Breast epithelium (tissue), 4 donors: ENCODE measurements at places on chromosomes 1 and 21.

DNA sequence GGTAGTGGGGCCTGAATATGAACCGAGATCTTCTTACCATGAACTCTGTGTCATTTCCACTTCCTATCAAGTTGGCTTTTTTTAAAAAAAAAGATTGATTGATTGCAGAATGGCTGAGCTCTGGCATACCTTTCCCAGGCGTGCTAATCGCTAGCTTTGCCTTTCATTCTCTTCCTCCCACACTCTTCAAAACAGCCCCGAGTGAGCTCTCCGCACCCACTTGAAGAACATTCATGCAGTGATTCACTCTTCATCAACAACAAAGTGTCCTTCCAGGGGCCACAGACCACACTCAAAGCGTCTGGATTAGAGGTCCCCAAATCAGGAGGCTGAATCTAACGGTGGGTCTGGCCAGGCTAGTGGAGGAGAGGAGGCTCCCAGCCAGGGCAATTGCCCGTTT, 96.3 kb upstream of the GALNT2 start:
- H3K4me3 ChIP-seq: no peak overlapping the region
- no peaks in the 10 kb centered on the region for H3K27me3 ChIP-seq
- H3K36me3 ChIP-seq: no peaks in the 10 kb centered on the region
- H3K4me1 ChIP-seq: no peaks in the 10 kb centered on the region

DNA sequence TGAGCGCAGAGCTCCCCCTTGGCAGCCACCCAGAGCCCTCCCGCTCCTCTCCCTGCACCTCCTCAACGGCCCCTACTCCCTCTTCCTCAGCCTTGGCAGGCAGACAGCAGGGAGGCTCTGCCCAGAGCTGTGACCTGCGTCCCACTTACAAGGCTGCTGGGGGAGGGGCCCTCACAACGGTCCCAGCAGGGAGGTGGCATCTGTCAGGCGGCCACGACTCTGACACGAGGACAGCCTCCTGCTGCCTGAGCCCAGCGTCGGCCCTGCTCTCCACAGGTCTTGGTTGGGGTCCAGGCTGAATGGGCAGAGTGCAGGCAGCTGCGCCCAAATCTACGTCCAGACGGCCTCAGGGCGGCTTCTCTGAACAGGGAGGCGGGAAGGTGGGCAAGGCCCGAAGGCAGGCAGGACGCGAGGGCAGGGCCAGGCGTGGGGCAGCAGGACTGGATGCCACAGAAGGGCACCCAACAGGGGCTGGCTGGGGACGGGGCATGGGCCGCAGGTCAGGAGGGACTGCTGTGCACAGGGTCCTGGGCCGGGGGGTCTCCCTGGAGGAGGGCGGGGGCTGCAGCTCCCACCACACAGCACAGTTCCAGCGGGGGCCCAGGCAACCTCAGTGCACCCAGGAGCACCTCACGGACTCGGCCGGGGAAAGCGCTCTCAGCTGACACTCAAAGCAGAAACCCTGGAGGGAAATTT, 7.5 kb downstream of the SLC19A1 start:
- H3K27ac ChIP-seq: no peak overlapping the region
- DNase-seq: peak; percentile 55
- H3K27me3 ChIP-seq: no peaks in the 10 kb centered on the region
- H3K4me1 ChIP-seq: no peaks in the 10 kb centered on the region
- H3K36me3 ChIP-seq: no peaks in the 10 kb centered on the region

- H3K27ac ChIP-seq: no peak overlapping the region
- no peaks in the 10 kb centered on the region for H3K36me3 ChIP-seq
- no peak overlapping the region for H3K4me3 ChIP-seq
- peaks cover 12% of the 10 kb centered on the region for H3K4me1 ChIP-seq
- no peak for DNase-seq
These were observed 19.8 kb upstream of the BOLA1 start for GRCh38 chr1:149879556-149879955.

- H3K4me3 ChIP-seq: no peak overlapping the region
- DNase-seq: no peak
- no peak overlapping the region for H3K27ac ChIP-seq
- H3K36me3 ChIP-seq: no peaks in the 10 kb centered on the region
- no peaks in the 10 kb centered on the region for H3K27me3 ChIP-seq
- H3K4me1 ChIP-seq: no peaks in the 10 kb centered on the region
These were observed 87.4 kb upstream of the C1orf21 start for GRCh38 chr1:184299406-184299790.

DNA sequence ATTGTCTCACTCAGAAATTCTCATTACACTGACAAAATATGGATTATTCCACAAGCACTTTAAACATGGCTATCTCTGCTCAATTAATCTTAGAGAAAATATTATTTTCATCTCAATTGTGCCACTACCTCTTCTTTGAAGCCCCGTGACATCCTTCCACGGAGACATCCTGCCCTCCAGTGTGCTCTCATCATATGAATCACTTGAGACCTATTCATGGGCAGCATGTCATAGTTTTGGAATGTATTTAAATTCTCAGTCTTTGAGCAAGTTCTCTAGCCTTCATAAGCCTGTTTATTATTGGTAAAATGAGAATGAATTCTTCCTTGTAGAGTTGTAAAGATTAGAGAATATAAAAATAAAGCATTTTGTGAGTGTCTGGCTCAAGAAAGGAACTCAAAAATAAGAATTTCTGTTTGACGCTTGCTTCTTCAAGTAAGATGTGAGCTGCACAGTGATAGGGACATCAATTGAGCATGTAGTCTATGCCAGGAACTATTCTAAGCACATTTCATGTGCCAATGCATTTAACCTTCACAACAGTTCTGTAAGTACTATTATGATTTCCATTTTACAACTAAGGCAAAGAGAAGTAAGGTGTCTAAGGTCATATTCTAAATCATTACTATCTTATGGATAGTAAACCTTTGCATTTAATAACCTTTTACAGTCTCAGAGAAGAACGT, 557.4 kb upstream of the ZRANB2 start:
- H3K27me3 ChIP-seq: no peaks in the 10 kb centered on the region
- H3K4me1 ChIP-seq: no peaks in the 10 kb centered on the region
- H3K27ac ChIP-seq: no peak overlapping the region
- no peaks in the 10 kb centered on the region for H3K36me3 ChIP-seq
- no peak overlapping the region for H3K4me3 ChIP-seq
